A375 (cell line): ENCODE measurements at places on chromosomes 5 and 9. TPM values are rescaled to one million over a fixed set of nuclear protein-coding genes. Genes with fewer than 3 reads are reported as not detected.

Gene RNF20
- total RNA-seq = 34.6 and 44.7 TPM in 2 replicates

Gene IFNA13
- total RNA-seq = not detected in 2 replicates

Gene PCDHGB4
- total RNA-seq = 2.0 TPM in 2 replicates

Gene AIF1L
- 30.1 and 30.9 TPM in 2 replicates for total RNA-seq

Gene SMIM27
- total RNA-seq = 2.3 and 5.9 TPM in 2 replicates

Gene LCP2
- 0.05 and 1.1 TPM in 2 replicates for total RNA-seq

Gene PKN3
- total RNA-seq = 12.7 and 14.0 TPM in 2 replicates

Gene BARHL1
- total RNA-seq = not detected in 2 replicates

Gene DROSHA
- 97.0 and 101 TPM in 2 replicates for total RNA-seq
